ENCODE measurements at places on chromosomes 2 and 18.

DNA sequence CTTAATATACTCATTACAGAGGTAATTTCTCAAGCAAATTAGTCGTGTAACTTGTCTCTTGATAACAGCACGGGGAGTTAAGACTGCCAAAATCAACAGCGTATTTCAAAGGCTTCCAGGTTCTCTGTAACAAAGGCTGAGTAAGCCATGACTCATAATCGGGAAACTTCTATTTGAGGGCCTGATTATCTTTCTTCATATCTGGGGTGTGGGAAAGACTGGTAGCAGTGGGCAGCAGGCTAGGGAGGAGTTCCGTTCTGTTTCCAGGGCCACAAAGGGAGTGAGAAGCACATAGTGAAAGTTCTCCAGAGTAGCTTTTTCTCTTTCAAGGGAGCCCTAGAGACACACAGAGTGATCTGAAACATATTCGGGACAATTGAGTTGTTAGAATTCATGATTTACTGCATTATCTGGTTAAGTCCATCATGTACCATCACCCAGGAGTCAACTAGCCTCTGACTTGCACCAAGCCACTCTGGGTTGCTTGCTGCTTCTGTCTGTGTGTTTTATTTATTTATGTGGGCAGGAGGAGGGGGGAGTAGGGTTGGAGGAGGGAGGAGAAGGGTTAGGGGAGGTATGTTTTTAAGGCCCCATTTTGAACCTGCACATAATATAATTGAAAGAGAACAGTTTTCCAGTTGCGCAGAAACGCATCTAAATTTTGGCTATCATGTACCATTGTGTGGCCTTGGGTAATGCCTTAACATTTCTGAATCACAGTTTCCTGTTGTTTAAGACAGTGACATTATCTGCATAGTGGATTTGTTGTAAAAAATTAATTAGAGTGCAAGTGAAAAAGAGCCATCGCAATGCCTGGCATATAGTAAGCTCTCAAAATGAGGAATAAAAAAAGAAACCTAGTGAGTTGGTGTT is 80.5 kb upstream of the ITPRID2 start:
- DNase-seq: no peak

GRCh38 chr18:50653402-50654093 is 93.7 kb downstream of the MAPK4 start:
- no peak for DNase-seq

- DNase-seq: no peak
Measured at GRCh38 chr2:121135168-121135853, 149.7 kb downstream of the TFCP2L1 start.

DNA sequence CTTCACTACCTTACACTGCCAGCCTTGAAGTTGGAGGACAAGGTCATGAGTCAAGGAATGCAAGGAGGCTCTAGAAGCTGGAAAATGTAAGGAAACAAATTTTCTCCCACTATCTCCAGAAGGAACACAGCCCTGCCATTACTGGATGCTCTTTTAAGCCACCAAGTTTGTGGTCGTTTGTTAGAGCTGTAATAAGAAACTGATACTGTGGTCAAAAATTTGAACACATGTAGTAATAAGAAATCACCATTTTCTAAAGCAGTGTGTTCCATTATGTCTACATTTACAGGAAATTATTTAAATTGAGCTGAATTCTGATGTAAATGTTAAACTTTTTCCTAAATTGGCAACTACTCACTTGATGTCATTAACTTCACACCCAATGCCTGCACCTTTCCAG is 729.0 kb downstream of the KCNJ3 start:
- DNase-seq: no peak

GRCh38 chr2:21427606-21428005 is 303.8 kb downstream of the TDRD15 start:
- no peak for DNase-seq

- DNase-seq: no peak
Measured at GRCh38 chr2:75828826-75829225, 118.1 kb upstream of the GCFC2 start.

GRCh38 chr18:42274488-42275137 is 319.6 kb downstream of the PIK3C3 start:
- no peak for DNase-seq

GRCh38 chr18:59704146-59704545 is 6.9 kb upstream of the CCBE1 start:
- DNase-seq: no peak

DNA sequence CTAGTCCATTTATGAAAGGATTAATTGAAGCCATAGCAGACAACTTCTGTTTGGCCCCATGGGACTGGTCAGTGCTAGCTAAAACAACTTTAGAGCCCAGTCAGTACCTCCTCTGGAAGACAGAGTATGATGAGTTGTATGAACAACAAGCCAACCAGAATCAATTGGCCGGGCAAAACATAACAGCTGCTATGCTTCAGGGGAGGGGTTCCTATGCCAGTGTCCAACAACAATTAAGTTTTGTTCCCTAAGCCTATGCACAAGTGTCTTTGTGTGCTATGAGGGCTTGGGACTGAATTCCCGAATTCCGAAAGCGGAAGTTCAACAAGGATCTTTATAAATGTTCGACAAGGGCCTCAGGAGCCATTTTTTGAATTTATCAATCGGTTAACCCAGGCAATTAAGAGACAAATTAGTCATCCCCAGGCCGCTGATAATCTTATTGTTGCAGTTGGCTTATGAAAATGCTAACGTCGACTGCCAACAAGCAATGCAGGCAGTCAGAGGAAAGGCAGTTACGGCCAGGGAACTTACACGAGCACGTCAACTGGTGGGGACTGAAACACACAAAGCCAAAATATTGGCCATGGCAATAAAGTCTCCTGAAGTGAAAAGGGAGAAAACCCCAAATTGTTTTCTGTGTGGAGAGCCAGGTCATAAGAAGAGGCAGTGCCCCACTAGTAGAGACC is 57.9 kb downstream of the ZNF638 start:
- no peak for DNase-seq

DNA sequence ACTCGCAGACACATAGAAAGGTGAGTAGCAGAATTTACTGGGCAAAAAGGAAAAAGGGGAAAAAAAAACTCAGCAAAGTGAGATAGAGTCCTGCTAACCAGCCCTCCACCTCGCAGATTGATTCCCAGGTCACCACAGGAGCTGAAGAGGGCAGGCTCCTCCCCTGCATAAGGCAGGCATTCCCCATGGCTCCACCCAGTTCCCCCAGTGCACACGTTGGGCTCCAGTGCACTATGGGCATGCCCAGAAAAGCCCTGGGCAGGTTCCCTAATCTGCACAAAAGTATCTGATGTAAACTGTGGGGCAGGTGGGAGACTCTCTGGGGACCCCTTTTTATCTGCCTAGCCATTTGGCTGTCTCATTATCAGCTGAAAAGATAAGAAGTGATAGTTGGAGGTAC is 461.2 kb upstream of the TMEFF2 start:
- DNase-seq: no peak

DNA sequence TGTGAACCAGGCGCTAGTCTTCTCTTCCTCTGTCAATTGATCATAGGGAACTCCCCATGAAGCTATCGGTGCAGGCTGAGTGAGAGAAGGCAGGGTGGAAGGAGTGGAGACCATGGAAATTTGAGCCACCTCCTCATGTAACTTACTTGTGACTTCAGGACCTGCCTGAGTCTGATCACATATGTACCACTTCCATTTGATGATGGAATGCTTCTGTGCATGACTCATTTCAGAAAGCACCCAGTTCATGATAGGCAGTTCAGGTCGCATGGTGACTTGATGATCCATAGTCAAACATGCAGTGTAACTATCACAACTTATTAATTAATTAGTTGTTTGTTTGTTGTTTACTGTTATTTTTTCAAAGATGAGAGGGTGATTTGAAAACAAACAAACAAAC is 1296.7 kb downstream of the SUCLG1 start:
- DNase-seq: no peak
